ENCODE measurements at places on chromosomes 2 and 18.

DNA sequence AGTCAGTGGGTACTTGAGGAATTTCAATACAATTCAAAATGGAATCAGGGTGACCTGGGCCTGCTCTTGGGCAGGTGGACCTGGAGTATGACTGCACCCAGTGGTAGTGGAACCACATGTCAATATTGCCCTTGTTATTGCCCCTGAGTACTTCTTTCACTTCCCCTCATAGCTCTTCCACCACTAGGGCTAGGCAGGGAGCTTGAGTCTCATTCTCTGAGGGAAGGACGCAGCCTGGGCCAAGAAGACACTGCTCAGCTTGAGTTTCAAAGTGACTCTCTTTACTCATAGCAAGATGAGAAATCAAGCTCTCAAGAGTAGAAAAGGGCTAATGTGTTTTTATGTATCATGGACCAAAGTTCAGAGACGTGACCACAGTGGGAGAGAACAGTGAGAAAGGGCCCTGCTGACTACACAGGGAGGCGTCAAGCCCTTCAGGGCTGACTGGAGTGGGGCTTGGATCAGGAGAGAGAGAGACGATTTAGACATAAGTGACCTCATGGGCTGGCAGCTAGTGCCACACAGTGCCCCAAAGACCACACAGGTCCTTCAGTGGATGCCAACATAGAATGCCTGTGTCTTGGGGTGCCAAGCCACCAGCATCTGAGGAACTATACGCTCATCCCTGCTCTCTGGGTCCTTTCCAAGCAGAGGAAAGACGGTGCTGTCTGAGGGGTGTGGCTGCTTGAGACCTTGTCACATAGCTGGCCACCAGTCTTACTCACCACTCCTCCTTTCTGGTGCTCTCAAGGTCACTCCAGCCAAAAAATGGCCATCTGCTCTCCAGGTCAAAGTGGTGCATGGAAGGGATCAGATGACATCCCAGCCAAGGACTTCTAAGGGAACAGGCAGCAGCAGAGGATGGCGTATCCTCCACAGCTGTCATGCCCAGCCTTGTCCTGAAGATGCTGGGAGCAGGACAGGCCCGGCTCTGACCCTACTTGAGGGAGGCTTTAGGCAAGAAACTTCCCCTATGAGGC lies 13.0 kb downstream of the PTMA start:
- no peak for DNase-seq

DNA sequence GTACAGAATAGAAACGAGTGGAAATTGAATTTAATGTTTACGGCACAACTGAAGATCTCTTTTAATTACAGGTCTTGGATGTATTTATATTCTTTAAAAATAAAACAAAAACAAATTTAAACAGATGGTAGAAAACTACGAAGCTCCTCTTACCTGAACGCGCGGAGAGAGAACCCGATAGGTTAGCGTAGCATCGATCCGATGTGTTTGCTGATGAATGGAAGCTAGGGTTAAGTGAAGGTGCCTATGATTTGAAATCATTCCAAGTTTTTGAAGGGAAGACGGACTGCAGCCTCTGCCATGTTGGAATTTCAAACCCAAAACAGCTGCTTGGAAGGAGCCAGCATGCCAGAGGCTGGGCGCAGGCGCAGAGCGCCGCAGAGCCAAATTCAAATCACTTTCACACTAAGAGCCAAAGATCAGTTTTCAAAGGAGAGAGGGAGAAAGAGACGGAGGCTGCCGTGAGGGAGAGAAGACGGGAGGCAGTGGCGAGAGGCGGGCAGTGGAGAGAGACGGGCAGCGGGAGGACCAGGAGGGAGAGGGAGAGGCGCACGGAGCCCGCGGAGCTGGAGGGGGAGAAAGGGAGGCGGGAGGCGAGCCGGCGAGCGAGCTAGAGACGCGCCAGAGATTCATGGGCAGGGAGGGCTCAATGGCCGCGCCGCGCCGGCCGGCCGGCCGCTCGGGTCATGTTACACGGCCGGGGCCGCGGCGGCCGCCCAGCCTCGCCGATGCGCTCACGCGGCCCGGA lies at the start of gene FIGN:
TSS of gene FIGN (minus strand) at position 324 of the 748 bp plus-strand sequence. CDS start 1,081 bp downstream, outside the sequence.
- DNase-seq = peak; percentile 76

GRCh38 chr18:70365361-70365760 lies 76.5 kb downstream of the SOCS6 start:
- no peak for DNase-seq

DNA sequence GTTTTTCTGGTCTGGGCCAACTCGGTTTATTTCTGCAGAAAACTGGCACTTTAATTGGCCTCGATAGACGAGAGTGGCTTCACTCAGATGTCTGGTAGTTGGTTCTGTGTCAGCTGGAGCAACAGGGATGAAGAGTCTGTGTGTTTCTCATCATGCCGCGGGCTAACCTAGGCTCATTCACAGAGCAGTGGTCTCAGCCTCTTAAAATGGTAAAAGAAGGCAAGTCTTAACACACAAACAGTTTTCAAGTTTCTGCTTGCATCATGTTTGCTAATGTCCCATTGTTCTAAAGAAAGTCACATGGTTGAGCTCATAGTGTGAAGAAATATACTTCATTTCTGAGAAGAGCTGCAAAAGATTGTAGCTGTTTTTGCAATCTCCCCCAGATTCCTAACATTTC lies 37.5 kb upstream of the ANXA4 start:
- no peak for DNase-seq

DNA sequence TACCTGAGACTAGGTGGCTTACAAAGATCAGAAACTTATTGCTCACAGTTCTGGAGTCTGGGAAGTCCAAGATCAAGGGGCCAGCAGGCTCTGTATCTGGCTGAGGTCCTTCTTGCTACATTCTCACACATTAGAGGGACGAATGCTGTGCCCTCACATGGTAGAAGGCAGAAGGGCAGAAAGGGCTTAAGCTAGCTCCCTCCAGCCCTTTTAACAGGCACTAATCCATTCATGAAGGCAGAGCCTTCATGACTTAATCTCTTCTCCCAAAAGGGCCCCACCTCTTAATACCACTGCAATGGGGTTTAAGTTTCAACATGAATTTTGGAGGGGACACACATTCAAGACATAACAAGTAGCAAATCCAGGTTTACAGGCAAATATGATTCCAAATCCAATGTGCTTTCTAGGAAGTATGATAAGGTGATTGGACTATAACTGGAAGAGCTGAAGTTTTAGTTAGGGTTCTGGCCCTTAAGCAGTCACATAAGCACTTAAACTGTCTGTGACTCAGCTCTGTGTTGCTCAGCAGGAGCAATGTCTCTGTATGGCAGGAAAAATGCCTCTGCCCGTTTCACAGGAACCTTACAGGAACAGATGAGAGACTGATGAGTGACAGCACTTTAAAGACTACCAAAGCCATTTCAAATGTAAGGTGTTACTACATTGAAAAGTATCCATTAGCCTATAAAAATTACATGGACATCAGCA lies 119.6 kb upstream of the PTPRM start:
- DNase-seq = no peak

- no peak for DNase-seq
Observed at GRCh38 chr2:206873423-206873822, 65.9 kb upstream of the CPO start.

DNA sequence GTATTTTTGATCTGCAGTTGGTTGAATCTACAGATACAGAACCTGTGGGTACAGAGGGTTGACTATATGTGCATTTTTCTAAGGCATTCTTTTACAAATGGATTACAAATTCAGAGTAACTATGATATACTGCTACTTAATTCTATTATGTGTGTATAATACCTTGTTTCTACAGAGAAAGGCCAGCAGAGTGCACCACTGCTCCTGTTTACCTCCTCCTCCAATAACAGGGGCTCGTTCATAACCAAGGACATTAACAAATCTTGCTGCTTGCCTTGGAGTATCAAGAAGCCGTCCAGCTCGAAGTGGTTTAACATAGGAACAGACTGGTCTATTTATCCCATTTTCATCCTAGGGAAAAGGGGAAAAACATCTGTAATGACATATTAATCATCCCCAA lies 16.4 kb downstream of the CEP76 start:
- DNase-seq = no peak

DNA sequence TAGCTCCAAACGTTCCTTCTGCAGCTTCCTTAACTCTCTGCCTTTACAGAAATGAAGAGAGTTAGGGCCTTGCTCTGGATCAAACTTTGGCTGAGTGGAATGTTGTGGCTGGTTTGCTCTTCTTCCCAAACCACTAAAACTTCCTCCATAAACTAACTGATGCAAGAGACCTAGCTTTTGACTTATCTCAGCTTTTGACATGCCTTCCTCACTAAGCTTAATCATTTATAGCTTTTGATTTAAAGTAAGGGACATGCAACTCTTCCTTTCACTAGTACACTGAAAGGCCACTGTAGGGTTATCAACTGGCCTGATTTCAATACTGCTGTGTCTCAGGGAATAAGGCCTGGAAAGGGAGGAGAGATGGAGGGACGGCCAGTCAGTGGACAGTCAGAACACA lies 8.3 kb downstream of the PXDN start:
- DNase-seq = no peak

DNA sequence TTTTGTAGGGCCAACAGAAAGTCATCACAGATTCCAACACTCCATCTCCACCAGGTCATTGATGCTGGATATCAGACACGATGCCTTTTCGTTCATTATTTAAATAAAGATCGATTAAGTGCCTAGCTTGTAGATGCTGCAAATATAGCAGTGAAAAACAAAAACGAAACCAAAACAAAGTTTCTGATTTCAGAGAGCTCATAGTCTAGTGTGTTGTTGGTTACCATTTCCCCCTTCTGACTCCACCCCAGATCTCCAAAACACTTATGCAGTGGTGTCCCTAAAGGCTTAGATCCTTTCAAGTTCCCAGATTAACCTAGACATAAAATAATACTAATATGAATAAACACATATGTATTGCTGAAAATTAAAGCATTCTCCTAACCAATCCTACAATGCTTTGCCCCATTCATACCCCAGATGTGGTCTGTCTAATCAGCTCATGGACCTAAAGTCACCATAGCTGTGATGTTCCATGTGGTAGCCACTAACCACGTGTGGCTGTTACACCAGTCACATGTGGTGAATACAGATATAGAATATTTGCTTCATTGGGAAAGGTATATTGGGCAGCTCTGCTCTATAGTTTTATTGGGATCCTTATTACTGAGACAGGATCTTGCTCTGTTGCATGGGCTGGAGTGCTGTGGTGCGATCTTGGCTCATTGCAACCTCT lies 787.2 kb downstream of the TDRD15 start:
- no peak for DNase-seq
